Occipital lobe (tissue), 3 donors: ENCODE measurements at places on chromosomes 6 and 20.

DNA sequence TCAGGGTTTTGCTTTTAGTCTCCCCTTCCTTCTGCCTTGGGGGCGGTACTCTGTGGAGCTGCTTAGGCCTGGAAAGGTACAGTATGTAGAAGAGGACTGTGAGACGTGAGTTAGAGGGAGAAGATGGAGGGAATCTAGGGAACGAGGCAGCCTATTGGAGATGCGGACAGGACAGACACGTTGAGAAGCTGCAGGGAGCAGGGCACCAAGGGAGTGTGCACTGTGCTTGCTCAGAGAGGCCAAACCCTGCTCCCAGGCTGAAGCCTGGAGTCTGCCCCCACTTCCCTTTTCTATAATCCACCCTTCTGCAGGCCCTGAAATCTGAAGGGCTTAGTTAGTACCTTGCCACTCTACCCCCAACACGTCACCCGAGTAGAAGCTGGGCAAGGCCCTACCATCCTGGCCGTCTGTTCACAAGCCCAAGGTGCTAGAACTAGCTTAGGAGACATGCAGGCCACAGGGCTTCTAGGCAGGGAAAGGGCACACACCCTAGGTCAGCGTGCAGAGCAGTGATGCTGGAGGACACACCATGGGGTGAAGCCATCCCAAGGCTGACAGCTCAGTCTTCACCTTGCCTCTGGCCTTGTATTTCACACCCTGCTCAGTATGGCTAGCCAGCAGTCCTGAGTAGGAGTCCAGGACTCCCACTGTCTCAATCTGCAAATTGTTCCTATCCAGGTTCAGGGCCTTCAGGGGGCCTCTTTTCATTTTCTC lies 6.9 kb downstream of the TP53INP2 start:
- no peak for DNase-seq

DNA sequence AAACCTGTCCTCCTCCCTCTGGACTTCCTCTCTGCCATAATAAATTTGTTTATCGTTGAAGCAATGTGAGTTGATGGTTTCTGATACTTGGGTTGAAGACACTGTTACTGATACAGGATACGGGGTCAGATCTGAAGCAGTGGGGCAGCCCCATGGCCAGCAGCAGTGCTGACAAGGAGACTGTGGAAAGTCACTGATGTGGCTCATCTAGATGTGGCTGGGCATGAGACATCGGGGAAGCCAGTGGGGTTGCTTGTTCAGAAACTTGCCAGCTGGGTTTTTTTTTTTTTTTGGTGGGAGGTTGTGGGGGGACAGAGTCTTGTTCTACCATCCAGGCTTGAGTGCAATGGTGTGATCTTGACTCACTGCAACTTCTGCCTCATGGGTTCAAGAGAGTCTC lies 2.6 kb upstream of the BPI start:
- no peak for DNase-seq

DNA sequence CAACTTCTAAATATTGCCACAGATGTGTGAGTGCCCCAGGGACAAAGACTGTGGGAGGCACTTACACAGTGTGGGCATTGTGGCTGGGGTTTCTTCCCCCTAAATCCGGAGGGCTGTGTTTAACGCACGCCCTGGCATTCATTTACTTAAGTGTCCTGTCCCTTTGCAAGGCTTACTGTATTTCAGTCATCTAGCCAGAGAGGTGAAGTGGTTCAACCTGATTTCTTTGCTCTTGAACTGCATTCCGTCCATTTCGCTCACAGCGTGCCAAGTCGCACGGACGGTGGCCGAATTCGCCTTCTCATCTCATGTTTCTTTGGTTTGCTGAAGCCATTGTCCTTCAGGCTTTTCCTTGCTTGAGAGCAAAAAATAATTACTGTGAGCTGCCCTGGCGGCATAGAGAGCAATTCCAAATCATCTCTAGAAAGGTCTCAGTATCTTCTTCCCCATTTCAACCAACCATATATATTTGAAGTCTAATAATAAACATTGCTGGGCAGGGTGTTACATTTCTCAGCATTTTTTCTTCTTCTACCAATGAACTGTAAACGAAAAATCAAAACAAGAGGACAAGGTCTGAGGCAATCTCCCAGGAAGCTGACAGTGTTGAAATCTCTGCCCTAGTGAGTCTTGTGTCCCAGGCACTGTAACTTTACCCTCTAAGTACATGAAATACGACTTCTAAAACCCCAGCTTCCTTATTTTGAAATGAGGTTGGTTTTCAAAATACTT lies 16.9 kb downstream of the SYTL3 start:
- no peak for DNase-seq

DNA sequence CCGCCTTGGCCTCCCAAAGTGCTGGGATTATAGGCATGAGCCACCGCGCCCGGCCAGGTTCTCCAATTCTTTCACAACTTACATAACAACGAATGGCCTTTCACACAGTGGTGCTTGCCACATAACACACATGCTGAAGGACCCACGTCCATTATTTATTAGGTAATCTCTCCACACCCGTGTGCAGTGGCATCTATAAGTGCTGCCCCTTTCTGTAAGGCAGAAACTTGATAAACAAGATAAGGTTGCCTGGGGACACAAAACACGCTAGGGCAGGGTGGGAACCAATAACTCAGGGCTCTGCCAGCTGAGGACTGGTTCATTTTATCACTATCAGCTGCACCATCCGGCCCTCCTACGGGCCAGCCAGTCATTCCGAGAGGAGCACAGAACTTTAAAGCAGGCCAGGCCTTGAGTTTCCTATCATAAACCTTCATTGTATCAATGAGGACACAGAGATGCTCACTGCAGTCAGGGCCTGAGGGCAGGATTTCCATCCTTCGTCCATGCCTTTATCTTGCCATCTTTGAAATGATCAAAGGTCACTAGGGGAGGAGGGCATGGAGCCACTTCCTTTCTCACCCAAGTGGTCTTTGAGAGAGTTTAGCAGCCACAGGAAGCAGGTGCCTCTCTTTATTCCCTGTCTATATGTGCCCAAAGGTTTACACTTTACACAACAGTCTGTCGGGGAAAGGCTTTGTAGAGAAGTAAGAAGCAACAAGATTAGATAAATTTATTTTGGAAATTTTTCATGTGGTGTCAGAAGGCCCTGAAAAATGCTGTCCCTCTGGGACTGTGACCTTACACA lies 37.6 kb downstream of the GPLD1 start:
- DNase-seq: no peak

GRCh38 chr6:63864061-63864460 lies 228.5 kb downstream of the PHF3 start:
- no peak for DNase-seq

DNA sequence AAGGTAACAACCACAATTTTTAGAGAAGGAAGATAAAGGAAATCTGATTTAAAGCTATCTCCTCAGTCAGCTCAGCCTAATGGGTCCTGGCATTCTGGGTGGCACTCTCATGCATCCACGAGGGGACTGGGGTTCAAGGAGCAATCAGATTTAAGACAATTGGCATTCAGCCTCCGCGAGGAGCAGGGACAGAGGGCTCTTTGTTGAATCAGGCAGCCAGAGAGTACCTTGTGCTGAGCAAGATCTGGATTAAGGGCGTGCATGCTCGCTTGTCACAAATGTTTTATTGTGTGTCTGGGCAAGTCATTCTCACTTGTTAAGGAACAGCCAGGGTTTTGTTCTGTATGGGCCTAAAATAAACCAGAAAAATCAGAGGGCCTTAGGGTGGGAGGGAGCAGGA lies 475.3 kb upstream of the NRSN1 start:
- peak; percentile 24 for DNase-seq

GRCh38 chr20:58011106-58011946 lies 217.1 kb downstream of the ANKRD60 start:
- no peak for DNase-seq

DNA sequence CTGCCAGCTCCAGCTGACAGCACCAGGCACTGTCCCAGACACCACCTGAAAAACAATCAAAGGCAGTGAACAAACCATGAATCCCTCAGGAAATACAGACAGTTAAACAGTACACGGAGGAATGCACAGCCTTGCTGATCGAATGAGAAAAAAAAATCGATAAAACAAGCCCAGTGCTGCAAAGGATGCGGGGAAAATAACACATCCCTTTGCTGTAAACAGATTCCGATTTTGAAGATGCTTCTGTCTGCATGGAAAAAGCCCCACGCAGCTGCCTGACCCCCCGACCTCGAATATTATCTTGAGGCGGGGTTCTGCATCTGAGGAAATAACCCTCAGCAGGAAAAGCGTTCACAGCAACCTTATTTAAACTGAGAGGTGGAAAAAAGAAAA lies 43.9 kb downstream of the RBM38 start:
- DNase-seq: no peak

DNA sequence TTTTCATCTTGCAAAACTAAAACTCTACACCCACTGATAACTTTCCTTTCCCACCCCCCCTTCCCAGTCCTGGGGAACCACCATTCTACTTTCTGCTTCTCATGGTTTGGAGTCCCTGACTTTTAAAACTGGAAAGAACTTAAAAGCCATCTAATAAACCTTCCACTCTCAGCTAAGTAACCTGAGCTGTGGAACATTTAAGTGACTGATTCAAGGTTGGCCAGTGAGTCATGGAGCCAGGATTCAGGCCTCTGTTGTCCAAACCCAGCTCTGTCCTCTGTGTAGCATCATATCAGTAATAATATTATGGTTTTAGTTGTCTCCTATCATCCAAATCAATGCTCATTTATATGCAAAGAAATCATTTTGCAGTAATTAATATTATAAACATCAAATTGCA lies 176.0 kb upstream of the NT5E start:
- no peak for DNase-seq

- DNase-seq: no peak
Measured at GRCh38 chr6:48281217-48281616, 170.2 kb upstream of the PTCHD4 start.

- no peak for DNase-seq
Measured at GRCh38 chr6:37619641-37620040, 78.0 kb downstream of the MDGA1 start.

GRCh38 chr6:155107432-155108069 lies 112.4 kb downstream of the TIAM2 start:
- DNase-seq: no peak

GRCh38 chr6:3282476-3283236 lies 23.9 kb downstream of the PSMG4 start:
- DNase-seq: no peak

DNA sequence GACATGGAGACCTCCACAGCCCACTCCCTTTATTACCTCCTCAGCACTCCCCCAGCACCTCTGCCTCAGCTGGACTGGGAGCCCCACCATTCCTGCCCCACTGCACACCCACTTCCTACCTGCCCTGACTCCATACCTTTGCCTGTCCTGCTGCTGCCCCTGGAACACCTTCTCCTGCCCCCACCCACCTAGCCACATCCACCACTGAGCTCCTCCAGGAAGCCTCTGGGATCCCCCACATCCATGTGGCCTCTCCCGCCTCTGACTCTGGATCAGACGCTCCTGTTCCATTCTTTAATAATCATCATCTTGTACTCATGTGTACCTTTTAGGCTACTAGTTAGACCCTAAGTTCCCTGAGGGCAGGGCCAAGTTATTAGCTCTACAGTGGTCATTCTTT lies 2.2 kb upstream of the SDCBP2 start:
- DNase-seq: no peak

- DNase-seq: no peak
Measured at GRCh38 chr6:166977621-166978525, 21.3 kb upstream of the CEP43 start.

- peak; percentile 46 for DNase-seq
Measured at GRCh38 chr6:147508042-147508865, at the start of gene SAMD5. Gene SAMD5, plus strand, starts transcription at chr6:147508690. Its CDS starts 239 bp downstream, at chr6:147508929.

DNA sequence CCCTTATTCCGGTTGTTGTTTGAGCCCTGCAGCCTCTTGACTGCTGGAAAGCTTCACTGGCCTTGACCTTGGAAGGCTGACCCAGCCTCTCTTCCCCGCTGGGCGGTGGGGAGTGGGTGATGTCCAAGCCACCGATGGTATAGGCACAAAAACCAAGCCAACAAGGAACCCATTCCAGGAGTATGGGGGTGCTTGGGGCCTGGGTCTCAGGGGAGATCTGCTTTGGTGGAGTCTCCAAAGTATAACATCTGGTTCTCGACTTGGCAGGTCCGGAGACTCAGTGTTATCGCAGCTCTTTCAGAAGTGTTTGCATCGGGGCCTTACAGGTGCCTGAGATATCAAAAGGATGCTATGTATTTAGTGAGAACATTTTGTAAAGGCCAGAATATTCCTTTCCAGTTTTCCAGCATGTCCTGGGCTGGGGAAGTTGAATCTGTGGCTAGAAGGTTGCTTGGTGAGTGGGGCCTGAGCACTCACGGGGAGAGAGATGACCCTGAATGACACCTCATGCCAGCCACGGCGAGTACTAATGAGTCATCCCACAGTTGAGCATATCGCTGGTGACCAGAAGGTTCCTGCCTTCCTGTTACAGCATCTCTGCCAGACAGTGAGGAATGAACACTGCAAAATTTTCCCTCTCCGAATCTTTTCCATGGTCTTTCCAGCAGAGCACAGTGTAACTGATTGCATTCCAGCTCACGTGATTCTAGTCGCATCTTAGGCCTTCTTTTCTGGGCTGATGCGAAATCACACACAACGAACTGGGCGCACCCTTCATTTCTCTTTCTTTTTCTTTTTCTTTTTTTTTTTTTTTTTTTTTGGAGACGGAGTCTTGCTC lies 133.9 kb downstream of the ZDHHC14 start:
- DNase-seq: no peak

DNA sequence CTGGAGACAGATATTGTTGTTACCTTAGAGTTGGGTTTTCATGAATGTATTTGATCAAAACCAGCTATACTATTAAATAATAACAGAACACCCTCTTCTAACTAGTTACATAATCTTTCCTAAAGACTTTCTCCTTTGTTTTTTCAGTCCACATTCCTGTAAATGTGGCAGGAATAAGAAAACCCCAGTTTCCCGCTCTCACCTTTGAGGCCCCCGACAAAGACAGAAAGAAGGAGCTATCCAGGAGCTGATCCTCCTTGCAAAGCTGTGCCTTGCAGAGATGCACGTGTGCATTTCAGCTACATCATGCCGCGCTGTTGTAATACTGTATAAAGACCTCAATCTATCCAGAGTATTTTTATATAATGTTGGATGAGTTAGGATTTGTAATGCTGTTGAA lies 102.7 kb downstream of the SLC22A3 start:
- DNase-seq: no peak

- DNase-seq: no peak
Measured at GRCh38 chr6:44471271-44471981, 83.9 kb downstream of the CDC5L start.

DNA sequence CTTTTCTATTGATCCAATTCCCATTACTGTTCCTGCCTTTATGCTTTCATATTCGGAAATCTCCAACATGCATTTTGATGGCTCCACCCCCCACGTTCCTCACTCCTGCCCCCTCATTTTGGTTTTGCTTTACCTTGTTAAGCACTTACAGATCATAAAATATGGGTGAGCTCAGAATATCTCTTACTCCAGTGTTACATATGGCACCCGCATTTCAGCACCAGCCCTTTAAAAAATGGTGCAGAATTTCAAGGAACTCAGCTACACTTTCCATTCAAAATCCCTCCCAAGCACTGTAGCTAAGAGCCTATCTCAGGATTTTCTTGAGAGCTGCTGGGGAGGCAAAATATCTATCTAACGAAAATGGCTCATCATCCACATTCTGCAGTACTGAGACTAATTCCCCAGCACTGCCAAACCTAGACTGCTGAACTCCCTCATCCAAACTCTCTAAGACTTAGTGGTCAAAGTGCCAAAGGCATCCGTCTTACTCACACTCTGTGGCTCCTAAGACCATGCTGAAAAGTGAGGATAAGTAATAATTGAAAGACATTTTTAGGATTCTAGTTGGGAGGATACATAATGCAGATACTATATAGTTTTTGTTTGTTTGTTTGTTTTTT lies 7.8 kb downstream of the SGK1 start:
- no peak for DNase-seq
